Bronchial epithelial cell (primary cell): ENCODE measurements at places on chromosomes 7 and 10. TPM values are rescaled to one million over a fixed set of nuclear protein-coding genes. Genes with fewer than 3 reads are reported as not detected.

DNA sequence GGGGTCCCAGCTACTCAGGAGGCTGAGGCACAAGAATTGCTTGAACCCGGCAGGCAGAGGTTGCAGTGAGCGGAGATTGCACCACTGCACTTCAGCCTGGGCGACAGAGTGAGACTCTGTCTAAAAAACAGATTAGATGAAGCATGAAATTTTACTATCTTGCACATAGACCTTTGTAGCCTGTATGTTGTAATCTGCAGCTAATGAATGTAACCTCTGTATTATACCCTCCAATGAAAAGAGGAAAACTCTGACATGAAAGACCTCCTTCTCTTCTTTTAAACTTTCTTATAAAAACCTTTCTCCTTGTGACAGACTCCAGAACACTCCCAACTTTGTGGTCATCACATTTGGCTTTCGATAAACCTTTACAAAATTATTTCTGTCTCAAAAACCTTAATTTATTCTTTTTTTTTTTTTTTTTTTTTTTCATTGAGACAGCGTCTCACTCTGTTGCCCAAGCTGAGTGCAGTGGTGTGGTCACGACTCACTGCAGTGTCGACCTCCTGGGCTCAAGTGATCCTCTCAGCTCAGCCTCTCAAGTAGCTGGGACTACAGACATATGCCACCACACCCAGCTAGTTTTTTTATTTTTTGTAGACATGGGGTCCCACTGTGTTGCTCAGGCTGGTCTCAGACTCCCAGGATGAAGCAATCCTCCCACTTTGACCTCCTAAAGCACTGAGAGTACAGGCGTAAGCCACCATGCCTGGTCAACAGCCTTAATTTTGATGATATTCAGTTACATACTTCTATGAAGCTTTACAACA, 97.4 kb downstream of the SVOPL start:
- no peak for DNase-seq

GRCh38 chr10:78821052-78821451, 247.7 kb upstream of the ZMIZ1 start:
- no peak for DNase-seq

DNA sequence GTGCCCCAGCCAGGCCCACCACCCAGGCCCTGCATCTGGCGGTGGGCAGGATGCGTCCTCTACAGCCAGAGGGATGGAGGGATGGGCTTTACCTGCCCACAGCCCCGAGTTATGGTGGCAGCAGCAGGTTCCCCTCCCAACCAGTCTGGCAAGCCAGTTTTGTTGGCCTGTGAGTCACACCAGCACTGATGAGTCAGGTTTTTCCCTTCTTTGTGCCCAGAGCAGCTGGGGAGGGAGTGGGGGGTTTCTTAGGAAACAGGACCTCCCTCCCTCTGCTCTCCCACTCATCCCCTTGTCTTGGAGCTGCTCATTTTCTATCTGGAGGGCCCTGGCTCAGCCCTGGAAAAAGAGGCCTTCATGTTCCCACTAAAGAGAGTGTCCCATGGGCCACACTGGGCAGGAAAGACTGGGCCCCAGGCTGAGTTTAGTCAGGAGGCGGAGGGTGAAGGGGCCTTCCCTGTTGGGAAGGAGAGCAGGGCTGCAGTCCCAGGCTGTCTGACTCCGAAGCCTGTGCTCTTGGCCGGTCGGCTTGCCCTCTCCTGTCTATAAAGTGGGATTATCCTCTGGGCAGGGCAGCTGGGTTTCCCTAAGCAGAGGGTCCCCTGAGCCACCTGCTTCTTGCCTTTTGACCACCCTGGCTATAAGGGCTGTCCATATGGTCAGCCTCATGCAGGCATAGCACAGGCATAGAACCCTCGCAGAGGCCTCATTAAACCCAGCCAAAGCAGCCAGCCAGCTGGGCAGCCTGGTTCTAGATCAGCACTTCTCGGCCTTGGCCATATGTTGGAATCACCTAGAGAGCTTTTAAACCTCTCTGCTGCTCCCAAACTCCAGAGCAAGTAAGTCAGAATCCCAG, 30.2 kb upstream of the ANKRD2 start:
- DNase-seq, result peak; percentile 96

- peak; percentile 97 for DNase-seq
Observed at GRCh38 chr7:130995252-130996081, 261.5 kb upstream of the KLF14 start.

- peak; percentile 41 for DNase-seq
Observed at GRCh38 chr7:23018750-23019149, 4.8 kb upstream of the HYCC1 start.

The TBX20 gene
- total RNA-seq, result under 0.01 TPM in 1 of 2 replicates, not detected in the other

GRCh38 chr10:103049237-103049636, 131.1 kb downstream of the CNNM2 start:
- DNase-seq, result no peak

The ZC3HAV1L gene
- total RNA-seq, result 6.3 and 11.1 TPM in 2 replicates
